ENCODE measurements at places on chromosomes 6 and 20.
A peak's percentile ranks its signal among the peaks of the same experiment; 100 is the strongest.

DNA sequence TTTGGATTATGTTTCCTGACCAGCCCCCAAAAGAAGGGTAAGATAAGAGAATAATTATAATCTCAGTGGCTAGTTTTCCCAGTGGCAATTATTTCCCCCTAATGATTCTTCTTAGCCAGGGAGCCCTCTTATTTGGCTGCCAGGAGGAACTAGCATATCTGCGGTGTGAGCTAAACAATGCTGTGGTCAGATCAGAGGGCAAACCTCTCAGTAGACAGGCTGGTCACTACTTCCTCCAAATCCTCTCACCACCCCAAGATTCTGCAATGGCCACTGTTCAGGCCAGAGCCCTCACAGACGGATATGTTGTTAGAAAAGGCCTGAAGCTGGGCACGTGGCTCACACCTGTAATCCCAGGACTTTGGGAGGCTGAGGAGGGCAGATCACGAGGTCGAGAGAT, 273.4 kb upstream of the SASH1 start:
- no peak for DNase-seq

GRCh38 chr20:15886250-15886649, 687.0 kb downstream of the KIF16B start:
- no peak for DNase-seq

- DNase-seq, result peak; percentile 76
These were observed 433.3 kb downstream of the UTRN start for GRCh38 chr6:144718431-144718830.

DNA sequence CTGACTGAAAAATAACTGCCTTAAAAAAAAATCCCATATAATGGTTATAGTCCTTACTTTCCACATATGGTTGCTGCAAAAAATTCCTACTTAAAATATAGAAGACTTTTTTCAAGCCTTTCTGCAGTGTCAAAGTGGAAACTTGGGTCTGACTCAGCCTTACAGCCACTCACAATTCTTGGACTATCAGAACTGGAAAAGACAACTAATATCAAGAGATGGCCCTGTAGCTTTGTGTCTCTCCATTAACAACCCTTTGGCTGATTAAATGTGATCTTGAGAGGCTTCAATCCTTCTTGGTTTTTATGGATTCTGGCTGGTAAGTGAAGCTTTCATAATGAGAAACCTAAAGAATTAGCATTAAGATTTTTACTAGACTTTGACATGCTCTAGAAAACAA, 307.8 kb downstream of the RNGTT start:
- DNase-seq, result no peak

DNA sequence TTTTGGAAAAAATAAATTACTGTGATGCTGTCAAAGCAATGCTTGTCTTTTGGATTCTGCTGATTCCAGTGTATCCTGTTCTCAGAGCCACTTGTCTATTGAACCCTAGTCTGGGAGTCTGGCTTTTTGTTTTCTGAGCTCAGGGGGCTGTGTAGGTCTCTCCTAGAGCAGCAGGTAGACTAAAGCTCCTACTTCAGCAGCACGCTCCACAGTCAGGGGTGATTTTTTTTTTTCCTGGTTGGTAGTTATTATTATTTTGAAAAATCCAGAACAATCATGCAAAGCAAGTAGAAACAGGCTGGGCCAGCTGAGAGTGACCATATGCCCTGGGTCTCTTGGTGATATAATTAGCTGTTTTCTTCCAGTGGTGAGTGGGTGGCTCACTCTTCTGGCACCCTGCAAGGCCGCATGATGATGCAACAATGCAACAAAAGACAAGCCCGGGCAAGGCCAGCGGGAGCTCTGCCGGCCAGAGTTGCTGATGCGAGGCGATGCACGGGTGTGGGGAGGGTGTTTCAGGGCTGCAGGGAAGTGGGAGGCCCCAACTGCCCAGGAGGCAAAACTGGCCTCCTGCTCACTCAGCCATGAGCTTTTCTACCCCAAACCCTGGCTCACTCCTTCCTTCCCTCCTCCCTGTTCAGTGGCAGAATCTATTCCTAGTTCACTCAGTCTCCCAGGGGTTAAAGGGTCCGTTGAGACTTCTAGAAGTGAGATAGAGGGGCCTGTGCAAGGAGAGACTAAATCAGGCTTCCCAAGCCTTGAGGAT, 11.5 kb upstream of the CDKN1A start:
- DNase-seq, result peak; percentile 95

GRCh38 chr20:34543463-34544056, 15.0 kb upstream of the MAP1LC3A start:
- no peak for DNase-seq

DNA sequence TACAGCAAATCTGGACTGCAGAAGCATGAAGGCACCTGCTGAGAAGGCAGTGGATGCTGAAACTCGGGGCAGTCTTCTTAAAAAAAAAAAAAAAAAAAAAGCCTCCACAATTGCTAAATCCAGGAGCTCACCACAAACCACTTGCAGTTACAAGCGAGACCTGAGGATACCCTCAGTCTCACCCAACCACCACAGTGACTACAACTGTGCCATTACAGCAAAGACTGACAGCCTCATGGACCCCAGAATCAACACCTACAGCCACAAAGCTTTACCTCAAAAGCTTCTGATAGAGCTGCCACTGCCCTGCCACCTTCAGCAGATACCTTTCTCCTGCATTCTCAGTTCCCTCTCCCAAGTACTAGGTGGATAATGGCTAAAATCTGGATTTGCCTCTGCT, 9.0 kb downstream of the COL21A1 start:
- DNase-seq, result no peak

GRCh38 chr20:25863536-25864325, 167.1 kb upstream of the ZNF337 start:
- DNase-seq, result peak; percentile 48

DNA sequence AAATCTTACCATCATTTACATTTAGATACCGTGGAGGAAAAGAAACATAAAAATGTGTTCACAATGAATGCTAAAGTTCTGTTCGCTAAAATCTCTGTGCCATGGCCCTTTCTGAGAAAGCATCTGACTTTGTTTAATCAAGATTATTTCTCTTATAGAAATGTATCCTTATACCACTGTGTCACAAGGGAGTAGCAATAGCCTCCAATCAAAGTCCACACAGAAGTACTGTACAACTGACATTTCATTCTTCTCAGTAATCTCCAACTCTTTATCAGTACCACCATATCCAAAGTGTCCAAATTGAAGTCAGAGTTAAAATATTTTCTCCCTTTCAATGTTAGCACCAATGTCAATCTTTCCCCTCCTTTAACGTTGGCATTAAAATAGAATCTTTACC, 6.1 kb downstream of the FERMT1 start:
- DNase-seq, result no peak

GRCh38 chr20:31979713-31980426, 11.9 kb downstream of the XKR7 start:
- DNase-seq, result peak; percentile 27

DNA sequence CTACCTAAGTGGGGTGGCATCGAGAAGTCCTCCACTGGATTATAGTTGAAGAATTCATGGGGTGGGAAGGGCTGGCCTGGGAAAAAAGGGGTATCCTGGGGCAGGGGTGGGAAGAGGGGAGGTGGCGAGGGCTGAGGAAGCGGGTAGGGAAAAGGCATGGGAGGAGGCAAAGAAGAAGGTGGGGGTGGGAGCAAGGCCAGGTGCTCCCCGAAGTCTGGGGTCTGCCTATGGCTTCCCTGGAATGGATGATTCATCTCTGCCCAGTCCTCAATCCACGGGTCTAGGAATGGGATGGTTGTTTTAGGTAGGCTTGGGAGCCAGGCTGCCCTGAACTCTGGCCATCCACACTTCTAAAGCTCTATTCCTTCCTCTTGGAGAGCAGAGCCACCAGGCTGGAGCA, 4.4 kb downstream of the PCED1A start:
- DNase-seq, result no peak

DNA sequence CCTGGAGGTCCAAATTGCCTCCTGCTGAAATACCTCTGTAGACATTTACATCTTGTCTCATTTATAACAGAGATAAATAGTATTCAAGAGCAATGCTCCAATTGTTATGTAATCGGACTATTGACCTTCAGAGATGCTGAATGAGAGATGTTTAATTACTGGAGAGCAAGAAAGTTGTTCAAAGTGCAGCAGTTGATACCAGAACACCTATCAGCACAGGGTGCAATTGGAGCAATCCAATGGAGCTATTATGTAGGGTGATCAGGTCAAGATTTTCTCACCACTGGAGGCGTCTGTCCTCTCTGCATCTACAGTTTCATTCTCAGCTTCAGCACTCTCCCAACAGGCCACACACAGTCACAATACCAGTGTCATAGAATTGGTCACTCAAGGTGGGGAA, 19.5 kb upstream of the TMX4 start:
- DNase-seq, result no peak
